ENCODE measurements at places on chromosomes 1 and 21.

DNA sequence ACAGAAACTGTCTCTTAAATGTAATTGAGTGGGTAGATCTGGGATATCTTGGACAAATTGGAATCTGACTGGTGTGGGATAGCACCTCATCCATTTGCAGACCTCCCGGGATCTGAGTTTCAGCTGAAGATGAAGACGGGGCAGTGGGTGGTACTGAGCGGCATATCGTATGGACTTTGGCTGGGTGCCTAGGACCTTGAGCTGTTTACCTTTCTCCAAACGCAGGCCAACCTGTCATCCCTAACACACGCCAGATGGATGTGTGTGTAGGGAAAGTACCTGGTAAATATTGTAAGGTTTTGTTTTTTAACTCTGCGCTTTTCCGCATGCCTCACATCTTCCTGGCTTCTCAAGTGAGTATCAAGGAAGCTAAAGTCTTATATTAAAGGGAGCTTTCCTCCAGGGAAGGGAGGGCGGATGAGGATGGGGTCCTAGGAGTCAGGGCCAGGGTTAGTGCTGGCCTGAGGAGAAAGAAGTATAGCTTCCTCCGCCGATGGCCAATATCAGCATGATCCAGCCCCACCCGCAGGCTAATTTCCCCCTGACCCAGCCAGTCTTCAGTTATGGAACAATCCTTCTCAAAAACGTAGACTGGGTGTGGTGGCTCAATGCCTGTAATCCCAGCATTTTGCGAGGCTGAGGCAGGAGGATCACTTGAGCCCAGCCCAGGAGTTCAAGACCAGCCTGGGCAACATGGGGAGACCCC is 26.2 kb downstream of the ATP8B2 start:
- DNase-seq = no peak

DNA sequence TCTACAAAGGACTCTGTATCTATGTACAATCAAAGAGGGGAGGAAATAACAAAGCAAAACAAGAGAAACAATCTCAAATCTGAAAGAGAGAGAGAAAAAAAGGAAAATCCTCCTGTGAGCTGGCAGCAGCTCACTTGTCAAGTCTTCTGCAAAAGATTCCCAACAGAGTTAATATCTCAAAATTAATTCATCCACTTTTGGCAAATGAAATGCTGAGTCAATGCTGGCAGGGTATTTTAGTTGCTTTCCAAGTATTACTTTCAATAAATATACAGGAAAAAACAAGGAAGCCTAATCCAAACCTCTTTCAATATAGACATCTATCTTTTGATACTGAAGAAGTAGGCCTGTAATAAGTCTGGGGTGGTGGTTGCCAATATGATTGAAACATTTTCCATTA is 613.9 kb upstream of the NEGR1 start:
- DNase-seq = no peak

DNA sequence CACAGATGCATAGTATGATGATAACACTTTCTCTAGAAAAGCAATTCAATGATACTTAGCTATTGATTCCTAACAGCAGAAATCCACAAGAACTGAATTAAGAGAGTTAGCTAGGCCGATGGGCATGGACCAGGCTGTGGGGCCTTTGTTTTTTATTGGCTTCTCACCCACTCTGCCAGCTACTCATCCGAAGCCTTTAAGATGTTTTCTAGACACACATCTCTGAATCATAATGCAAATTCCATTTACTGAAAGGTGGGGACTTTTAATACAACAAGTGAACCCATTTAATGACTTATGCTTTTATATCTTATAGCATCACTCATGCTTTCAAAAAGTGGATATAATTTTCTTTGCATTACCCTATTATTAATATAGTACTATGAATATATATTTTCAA is 170.2 kb downstream of the RUNX1 start:
- no peak for DNase-seq

- no peak for DNase-seq
Measured at GRCh38 chr1:245622332-245623014, 467.7 kb downstream of the KIF26B start.

DNA sequence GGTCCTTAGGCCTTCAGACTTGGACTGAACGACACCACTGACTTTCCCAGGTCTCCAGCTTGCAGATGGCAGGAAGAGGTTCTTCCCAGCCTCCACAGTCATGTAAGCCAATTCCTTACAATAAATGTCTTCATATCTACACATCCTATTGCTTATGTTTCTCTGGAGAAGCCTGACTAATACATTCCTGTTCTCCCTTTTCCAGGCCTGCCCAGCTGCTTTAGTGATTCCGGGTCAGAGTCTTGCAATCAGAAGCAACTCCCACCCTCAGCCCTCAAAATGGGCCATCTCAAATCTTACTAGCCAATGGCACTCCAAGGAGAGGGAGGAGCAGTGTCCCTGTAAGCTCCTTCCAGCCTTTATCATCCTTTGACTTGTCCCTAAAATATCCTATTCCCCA is 16.4 kb upstream of the CPT2 start:
- no peak for DNase-seq

DNA sequence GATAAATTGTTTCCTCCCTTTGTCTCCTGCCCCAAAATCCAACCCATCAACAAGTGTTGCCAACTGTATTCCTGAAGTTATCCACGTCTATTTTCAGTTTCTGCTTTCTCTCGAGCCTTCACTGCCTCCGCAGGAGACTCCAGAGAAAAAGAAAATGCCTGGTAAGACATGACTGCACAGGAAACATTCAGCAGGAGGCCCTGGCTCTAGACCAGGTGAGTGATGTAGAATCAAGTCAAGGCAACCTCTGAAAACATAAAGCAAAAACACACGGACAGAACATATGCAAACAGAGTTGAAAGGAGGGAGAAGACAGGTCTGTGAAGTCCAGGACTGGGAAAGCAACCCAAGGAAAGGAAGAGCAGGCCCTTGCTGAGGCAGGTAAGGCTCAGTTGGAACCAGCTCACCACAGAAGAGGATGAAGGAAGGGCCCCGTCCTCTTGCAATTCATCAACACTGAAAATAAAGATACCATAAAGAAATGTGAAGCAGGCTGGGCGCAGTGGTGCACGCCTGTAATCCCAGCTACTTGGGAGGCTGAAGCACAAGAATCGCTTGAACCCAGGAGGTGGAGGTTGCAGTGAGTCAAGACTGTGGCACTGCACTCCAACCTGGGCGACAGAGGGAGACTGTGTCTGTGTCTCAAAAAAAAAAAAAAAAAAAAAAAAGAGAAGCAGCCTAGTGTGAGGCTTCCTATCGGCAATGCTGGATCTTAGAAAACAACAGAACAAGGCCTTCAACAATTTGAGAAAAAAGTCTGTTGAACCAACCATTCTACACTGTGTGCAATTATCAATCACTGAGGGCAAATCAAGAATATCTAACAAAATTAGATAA is 8.8 kb downstream of the NOL9 start:
- no peak for DNase-seq

GRCh38 chr1:185409763-185410528 is 92.9 kb upstream of the IVNS1ABP start:
- no peak for DNase-seq

DNA sequence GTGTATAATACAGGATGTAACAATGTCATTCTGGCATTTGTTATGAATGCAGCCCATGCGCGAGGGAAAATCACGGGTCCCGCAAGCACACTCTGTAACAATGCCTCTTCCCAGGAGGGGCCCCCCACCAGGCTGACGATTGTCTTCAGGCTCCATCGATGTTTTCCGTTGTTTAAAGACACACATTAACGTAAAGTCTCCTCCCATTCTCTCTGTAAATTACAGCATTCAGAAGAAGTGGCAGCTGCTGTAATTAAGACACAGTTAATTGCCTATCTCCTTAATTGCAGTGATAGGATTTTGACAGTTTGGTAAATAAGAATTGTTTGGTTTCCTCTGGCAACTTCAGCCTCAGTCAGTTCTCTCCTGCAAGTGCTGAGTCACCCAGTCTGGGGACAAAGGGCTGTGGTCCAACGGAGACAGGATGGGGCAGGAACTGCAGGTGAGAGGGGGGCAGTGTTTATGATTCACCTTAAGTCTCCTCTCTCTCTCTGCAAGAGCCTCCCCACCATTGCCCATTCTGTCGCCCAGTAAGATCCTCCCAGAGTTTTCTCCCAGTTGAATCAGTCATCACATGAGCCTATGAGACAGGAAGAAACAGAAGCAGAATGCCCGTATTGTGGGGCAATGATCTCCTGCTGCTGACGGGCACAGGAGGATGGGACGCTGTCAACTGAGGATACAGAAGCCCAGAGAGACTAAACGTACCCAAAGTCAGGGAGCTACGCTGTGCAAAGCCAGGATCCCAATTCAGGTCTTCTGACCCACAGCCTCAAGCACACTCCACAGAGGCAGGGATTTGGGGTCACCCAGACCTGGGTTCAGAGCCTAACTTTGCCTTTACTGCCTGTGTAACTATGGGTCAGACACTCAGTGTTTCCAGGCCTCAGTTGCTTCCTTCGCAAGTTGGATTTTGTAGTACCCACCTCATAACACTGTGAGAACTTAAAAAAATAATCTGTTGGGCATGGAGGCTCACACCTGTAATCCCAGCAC is 110.0 kb downstream of the ADSS2 start:
- DNase-seq = no peak

- no peak for DNase-seq
Measured at GRCh38 chr1:114473796-114474195, 37.2 kb downstream of the TRIM33 start.

DNA sequence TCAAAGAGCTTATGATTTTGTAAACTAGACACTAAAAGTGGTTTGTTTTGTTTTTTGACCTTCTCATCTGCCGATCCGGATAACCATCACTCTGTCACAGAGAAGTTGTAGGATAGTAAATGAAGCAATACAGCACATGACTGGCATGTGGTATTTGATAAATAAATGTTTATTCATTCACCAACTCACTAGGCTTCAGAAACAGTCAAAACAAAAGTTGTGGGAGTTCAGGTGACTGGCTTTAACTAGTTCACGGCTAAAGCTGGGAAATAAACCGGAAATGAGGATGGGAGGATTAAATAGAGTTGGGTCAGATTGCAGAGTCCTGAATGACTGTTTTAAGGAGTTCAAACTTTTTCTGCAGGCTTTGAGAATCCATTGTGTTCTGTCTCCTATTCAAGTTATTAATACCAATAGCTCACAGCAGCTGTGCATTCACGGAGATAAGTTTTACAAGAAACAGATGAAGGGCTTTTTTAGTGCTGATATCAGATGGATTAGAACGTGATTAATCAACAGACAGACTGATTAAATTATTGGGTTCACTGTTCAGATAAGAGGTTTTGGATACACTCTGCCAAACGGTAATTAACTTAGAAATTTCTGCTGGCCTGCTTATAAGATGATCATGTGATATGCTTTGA is 463.3 kb downstream of the DPYD start:
- DNase-seq = peak; percentile 85

DNA sequence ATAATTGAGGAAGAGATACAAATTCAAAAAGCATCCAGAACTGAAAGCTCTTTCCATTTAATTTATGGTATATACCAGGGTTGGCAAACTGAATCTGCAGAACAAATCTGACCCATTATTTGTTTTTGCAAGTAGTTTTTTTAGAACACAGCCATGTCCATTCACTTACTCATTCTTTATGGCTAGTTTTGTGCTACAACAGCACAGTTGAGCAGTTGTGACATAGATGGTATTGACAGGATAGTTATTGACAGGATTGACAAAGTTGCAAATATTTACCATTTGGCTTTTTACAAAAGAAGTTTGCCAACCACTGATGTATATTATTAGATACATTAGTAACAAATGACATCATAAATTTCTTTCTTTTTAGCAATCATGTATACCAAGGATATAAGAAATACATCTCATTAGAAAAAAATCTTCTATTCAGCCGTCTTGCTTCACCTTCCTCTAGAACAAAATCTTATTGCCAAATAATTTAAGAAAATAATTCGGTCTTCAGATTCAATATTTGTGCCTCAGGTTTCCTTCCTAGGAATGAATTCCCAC is 9.4 kb downstream of the ADAMTS1 start:
- no peak for DNase-seq

DNA sequence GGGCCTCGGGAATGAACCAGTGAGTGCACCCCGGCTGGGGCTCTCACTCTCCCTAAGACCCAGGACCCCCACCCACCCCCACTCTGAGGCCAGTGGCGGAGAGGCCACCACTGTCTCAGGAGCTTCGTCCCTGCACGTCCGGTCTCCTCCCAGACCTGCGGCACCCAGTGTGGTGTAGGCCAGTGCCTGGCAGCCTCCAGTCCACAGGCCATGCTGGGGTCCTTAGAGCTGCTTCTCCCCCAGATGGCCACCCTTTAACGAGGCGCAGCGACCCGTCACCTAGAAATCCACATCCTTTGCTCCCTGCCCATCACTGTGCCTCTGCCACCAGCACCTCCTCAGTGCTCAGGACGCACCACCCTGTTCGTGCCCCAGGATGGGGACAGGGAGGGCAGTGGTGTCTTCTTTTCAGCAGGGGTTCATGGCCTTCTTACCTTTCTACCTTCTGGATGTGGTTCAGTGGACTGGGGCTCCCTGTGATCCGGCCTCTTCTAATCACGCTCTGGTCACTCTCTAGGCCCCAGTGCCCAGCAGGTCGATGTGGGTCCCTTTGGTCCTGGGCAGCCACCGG is 131.9 kb upstream of the ARHGEF16 start:
- DNase-seq = no peak

GRCh38 chr1:52142220-52143183 is 613 bp downstream of the ZFYVE9 start:
- peak; percentile 79 for DNase-seq

DNA sequence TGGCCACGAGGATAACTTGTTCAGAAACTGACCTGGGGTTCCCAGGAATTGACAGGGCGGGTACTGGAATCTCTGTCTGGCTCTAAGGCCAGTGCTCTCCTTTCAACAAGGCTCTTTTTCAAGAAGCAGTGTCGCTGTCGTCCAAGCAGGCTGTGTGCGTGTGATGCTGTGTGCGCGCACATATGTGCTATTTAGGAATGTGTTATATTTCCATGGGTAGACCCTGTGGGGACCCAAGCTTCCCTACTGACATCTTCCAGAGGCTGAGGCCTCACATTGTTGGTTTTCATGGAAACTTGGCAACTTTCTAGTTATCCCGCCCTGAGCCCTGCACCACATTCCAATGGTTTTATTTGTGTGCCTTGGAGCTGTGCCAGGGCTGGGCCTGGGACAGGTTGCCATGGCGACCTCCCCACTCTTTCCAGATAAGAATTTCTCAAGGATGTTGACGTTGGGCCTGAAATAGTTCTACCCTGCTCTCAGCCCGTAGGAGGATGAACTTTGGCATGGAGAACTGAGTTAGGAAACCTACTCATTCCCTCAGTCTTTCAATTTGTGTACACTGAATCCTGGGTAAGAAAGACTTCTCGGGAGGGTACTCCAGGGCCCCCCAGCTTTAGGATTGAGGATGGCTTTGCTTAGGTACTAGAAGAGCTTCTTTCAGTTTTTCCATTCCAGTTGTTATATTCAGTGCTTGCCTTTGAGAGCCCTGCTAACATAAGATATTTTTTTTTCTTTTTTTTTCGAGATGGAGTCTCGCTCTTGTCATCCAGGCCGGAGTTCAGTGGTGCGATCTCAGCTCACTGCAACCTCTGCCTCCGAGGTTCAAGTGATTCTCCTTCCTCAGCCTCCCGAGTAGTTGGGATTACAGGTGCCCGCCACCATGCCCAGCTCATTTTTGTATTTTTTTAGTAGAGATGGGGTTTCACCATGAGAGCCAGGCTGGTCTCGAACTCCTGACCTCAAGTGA is 38.8 kb upstream of the SRSF10 start:
- no peak for DNase-seq

- DNase-seq = no peak
Measured at GRCh38 chr1:119752592-119752991, 16.1 kb downstream of the HMGCS2 start.

Data from NCI-H82 (cell line).